Amniotic stem cell (primary cell): ENCODE measurements at places on chromosomes 2 and 18.

DNA sequence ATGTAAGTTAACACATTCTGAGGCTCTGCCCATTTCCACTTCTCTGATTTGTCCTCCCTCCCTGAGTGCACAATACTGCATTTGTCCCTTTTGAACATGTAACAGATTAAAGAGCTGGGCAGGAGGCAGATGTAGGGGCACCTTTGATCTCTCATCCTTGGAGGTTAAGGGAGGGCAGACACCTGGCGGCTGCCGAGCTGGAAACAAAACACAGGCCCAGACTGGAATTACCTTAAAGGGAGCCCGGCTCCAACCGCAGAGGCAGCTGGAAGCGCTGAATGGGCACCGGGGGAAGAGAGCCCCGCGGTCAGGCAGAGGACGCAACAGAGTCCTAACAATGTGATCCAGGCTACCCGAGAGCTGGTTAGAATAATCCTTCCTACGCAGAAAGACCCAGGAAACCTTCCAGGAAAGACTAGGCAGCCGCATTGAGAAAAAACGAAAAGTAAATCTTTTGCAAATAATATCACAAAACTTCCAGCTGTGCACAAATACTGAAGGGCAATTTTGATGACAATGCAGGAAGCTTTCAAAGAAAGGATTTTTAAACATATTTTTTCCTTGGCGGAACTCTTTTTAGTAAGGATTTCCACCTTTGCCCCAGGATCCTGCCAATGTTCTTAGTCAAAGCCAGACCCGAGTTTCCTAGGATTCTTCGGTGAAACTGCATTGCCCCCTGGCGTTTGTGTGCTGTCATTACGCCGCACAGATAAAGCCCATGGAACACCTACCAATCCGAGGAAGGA lies 216.0 kb downstream of the TGIF1 start:
- DNase-seq = peak; percentile 73

DNA sequence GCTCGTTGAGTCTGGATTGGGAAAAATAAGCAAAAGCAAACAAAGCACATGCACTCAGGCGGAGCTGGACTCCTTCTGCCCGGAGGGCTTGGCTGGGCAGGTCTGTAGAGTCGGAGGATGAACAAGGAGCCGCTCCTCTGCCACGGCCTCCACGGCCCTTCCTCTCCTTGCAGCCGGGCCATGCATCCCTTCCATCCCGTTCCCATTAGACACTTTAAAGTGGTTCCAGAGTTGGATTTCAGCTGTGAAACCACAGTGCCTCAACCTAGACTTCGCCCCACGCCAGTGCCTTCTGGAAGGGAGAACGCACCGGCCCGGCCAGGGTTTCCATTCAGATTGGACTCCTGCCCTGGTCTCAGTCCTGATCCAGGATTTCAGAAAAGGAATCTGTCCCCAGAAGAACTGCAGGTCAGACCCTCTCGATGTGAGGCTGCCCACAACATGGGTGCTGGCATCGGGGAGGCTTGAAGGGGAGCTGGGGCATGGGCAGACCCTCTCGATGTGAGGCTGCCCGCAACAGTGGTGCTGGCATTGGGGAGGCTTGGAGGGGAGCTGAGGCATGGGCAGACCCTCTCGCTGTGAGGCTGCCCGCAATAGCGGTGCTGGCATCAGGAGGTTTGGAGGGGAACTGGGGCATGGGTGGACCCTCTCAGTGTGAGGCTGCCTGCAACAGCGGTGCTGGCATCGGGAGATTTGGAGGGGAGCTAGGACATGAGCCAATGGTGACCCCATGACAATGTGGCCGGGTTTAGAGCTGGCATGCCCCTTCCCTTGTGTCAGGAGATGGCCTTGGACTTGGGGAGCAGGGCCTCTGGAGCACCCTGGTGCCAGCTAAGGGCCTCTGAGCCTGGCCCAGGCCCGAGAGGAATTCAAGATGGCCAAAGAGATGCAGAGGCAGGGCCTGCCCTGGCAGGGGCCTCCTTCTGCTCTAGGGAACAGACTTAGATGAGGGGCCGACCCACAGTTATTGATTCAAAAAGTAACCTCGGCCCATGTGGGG lies 304.5 kb downstream of the NDUFA10 start:
- DNase-seq = no peak

DNA sequence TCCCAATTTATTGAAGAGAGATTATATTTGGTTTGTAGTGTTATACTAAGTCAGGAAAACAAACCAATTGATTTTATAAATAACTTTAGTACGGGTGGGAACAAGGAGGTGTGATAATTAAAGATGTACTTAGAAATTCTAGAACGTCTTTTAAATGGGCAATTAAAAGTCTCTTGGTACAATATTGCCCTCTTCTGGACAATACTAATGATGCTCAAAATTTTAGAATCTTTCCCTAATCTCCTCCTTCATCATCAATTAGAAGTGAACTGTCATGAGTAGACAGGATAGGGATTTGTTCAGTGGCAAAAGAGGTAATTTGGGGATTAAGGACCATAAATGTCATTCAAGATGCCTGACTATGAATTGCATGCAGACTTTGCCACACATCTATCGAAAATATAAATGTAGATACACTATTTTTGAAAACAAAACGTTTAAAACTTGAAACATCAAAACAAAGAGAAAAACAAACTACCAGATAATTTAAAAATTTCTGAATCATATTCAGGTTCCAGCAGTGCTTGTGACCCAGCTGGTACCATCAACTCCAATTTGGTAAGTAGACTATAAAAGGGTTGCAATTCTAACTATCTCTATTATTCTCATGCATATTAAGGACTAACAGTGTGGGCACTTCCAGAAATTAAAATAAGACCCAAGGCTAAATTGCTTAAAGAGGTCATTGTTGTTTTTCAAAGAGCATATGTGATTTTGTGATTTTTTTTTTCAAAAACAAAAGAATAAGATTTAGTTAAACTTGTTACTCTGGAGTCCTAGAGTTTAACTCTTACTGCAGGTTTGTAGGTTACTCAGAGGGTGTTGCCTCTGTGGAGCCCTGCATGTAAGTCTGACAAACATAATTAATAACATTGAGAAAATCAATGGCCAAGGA lies 123.5 kb downstream of the LAMA3 start:
- no peak for DNase-seq

DNA sequence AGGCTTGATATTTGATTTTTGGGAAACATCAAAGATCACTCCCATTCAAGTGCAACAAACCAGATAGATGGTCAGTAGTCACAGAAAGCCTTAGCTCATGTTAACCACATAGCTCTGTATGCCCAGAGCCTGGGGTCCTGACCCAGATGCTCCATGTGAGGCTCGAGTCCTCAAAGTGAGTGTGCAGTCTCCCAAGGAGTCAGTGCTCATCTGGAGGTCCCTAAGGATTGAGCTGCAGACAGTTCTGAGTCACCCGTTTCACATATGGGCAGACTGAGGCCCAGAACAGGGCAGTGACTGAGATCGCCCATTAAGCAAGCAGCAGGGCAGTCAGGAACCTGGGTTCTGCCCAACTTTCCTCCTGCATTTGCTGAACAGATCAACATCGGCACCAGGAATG lies 9.2 kb downstream of the TMEM37 start:
- DNase-seq = no peak

DNA sequence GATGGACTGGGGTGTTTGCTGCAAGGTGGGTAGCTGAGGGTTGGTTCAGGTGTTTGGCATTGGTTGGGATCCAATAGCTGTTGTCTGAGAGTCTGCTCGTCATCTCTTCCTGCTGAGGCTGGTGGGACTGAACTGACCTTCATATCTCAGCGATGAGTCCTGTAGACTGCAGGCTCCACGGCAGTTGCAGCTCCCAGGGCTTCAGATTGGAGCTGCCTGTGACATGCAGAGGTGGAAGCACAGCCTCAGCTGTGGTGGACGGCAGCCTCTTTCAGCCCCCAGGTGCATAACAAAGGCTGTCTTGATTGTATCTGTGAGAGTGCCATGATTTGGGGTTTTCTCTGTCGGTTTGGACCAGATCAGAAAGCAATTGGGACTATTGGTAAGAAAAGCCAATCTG lies 3.9 kb upstream of the IL1R2 start:
- DNase-seq = no peak

GRCh38 chr18:9113468-9114149 lies 11.1 kb downstream of the NDUFV2 start:
- DNase-seq = no peak

DNA sequence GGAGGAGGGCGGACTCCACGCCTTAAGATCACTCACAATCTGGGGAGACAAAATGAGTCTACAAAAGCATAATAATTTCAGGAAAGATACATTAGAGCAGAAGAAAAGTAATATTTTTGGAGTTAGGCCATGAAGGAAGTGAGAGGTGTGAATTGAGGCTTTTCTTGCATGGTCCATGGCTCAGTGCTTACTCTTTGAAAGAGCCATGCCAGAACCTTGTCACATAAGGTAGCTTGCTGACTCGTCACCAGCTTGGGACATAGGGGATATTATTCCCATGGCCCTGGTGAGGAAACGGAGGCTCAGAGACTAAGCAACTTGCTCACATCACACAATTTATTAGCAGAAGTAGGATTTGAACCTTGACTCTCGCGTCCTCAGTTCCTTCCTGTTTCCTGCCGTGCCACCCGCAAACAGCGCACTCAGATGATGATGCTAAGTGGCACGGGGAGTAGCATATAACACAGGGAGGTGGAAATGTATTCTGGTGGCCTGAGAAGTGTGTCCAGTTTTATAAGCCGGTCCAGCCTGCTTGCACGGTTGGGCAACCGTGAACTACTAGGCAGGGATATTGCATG lies 312.2 kb upstream of the EPAS1 start:
- no peak for DNase-seq

DNA sequence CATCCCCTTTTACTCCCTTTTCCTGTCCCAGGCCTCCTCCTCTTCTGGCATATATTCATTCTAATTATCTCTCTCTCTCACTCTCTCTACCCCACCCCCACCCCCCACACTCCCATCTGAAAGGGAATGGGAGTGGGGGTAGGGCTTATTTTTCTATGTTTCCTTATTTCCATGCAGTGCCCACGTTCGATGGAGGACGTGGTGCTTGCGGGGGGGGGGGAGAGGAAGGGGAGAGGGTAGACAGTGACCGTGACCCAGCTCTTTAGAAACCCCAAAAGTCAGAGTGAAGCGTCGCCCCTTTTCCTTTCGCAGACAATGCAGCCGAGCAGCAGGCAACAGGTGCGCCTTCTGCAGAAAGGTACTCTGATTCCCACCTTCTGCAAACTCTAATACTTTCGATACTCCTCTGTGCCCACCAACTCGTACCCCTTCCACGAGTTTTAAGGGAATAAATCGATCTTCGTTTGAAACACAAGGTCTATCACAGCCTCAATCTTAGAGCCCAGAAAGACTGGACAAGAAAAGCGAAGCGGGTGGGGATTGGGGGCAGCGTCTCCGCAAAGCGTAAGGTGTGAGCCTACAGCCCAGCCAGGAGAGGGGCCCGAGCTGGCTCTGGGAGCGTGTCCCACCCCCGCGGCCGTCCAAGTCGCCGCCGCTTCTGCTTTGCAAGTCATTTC lies 891 bp upstream of the NR4A2 start:
- no peak for DNase-seq

DNA sequence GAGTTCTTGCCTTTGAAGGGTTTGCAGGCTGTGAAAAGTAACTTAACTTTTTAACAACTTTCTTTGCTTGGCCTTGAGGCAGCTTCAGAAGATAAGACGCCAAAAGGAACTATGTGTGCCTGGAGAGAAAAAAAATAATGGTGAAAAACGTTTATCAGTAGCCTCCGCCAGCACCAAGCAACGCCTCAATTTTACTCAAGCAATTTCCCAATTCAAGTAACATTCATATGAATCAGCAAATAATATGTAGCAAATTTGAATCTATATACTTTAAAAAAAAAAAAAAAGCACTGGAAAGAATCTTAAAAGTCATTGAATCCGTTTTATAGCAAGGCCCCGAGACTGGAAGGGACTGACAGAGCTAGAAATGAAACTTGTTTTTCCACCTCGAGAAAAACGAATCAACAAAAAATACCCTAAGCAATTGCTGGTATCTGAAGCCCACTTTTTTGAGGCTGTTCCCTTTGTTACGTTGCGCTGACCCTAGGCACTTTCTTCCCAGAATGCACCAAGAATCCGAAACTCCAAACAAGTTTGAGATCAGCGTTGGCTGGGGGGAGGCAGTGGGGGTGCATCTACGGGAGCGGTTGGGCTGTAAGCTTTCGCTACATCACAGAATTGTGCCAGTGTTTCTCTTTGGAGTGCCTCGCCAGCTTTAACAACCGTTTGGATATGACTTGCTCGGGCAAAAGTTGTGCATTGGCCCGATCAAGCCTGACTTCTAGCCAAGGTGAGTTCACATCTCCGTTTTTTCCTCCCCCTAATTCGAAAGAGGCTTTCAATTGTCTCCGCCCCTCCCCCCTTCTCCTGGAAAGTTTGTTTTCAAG lies 2.7 kb upstream of the TGIF1 start:
- no peak for DNase-seq

DNA sequence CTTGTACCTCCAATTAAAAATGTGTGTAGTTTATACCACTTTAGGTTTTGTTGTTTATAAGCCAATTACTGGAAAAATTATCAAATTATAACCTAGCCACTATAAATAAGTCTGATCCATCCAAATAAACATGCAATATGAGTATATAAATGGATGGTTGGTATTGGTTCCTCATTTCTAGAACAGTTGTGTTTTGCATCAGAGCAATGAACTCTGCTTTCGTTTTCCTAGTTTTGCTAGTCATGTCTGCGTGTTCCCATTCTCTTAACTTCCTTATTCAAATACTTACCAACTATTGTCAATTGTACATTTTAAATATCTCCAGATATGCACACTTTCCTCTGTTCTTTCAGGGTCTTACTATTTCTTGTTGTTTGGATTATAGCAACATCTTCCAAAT lies 641.7 kb downstream of the NR4A2 start:
- no peak for DNase-seq

GRCh38 chr2:200179151-200179550 lies 127.3 kb upstream of the SPATS2L start:
- DNase-seq = no peak

DNA sequence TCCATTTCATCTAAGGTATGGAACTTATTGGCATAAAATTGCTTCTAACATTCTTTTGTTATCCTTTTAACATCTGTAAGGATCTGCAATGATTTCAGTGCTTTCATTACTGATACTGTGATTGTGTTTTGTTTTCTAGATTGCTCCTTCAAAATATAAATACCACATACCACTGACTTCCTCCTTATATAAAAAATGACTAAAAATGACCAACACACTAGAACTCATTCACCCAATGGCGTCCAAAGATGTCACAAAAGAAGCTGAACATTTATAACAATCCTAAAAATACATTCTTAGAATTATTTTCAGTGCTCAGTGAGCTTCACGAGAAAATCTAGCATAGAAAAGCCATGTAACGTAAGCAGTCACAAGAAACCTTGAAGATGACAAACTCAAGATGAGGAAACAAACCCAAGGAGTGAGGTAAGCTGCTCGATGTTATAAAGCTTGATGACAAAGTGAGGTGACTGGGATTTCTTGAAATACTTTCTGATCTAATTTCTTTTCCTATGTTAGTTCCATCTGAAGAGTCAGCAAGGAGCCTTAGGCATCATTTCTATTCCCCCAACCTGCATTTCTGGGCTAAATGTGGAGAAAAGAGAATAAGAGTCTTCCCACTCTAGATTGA lies 42.6 kb downstream of the PNO1 start:
- no peak for DNase-seq

- DNase-seq = no peak
Observed at GRCh38 chr18:49723648-49724180, 89.6 kb downstream of the ACAA2 start.

GRCh38 chr2:241836292-241836691 lies 22.4 kb downstream of the PDCD1 start:
- no peak for DNase-seq
